Nasal cavity respiratory epithelium epithelial cell of viscerocranial mucosa (primary cell): ENCODE measurements at places on chromosomes 5 and 9. TPM values are rescaled to one million over a fixed set of nuclear protein-coding genes. Genes with fewer than 3 reads are reported as not detected.

The SLC6A7 gene
- not detected in 2 replicates for total RNA-seq

The ZDHHC11 gene
- total RNA-seq, result 1.0 and 5.0 TPM in 2 replicates

The SLC36A3 gene
- not detected in 2 replicates for total RNA-seq

The SNCAIP gene
- total RNA-seq, result under 0.01 and 0.07 TPM in 2 replicates

The AMACR gene
- 5.8 and 10.7 TPM in 2 replicates for total RNA-seq

The RNF14 gene
- 44.8 and 105 TPM in 2 replicates for total RNA-seq

The EPB41L4B gene
- total RNA-seq, result 38.8 and 55.7 TPM in 2 replicates

The LECT2 gene
- total RNA-seq, result not detected in 2 replicates

The DNAH5 gene
- 0.34 and 0.50 TPM in 2 replicates for total RNA-seq

The MCC gene
- 58.1 and 180 TPM in 2 replicates for total RNA-seq

The CNTRL gene
- 5.6 and 8.5 TPM in 2 replicates for total RNA-seq

The OTP gene
- not detected in 2 replicates for total RNA-seq

The ZNF483 gene
- 0.78 and 1.4 TPM in 2 replicates for total RNA-seq

The CAMK4 gene
- 0.07 and 0.34 TPM in 2 replicates for total RNA-seq

The FAT2 gene
- total RNA-seq, result 33.5 and 704 TPM in 2 replicates

The ERP44 gene
- 12.0 and 19.2 TPM in 2 replicates for total RNA-seq

The CAVIN4 gene
- total RNA-seq, result 0.34 and 0.43 TPM in 2 replicates

The NUTM2F gene
- not detected in 2 replicates for total RNA-seq

The MSH3 gene
- 18.8 and 19.1 TPM in 2 replicates for total RNA-seq

The PLPPR1 gene
- total RNA-seq, result 0.07 TPM in 1 of 2 replicates, not detected in the other

The RRAGA gene
- 33.8 and 41.5 TPM in 2 replicates for total RNA-seq

The FOXI1 gene
- total RNA-seq, result not detected in 2 replicates

The PCDH12 gene
- 0.34 and 0.57 TPM in 2 replicates for total RNA-seq

The GPX8 gene
- 11.6 and 35.5 TPM in 2 replicates for total RNA-seq

The CXXC5 gene
- 5.1 and 19.2 TPM in 2 replicates for total RNA-seq
